Upper lobe of right lung (tissue), 1 donor: ENCODE measurements at places on chromosomes 6 and 20.

DNA sequence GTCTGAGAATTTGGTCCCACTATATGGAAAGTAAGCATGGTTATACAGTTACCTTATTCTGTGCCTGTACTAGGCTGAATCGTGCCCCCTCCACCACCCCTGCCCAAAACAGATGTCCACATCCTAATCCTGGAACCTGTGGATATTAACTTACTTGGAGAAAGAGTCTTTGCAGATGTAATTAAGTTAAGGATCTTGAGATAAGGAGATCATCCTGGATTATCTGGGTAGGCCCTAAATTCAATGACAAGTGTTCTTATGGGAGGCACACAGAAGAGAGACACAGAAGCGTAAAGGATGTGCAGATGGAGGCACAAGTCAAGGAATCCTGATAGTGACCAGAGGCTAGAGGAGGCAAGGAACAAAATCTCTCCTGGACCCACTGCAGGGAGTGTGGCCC is 116.7 kb upstream of the MAN1A1 start:
- H3K27me3 ChIP-seq, result no peaks in the 10 kb centered on the region
- no peak overlapping the region for H3K4me3 ChIP-seq
- DNase-seq, result no peak
- no peaks in the 10 kb centered on the region for H3K4me1 ChIP-seq

GRCh38 chr6:10518557-10519407 is 2.4 kb upstream of the GCNT2 start:
- H3K4me1 ChIP-seq, result peaks cover 6% of the 10 kb centered on the region
- H3K4me3 ChIP-seq, result no peak overlapping the region
- H3K27me3 ChIP-seq, result no peaks in the 10 kb centered on the region
- H3K36me3 ChIP-seq, result no peaks in the 10 kb centered on the region
- DNase-seq, result no peak

GRCh38 chr6:130981409-130981808 is 81.6 kb downstream of the EPB41L2 start:
- peaks cover 11% of the 10 kb centered on the region for H3K4me1 ChIP-seq
- no peaks in the 10 kb centered on the region for H3K27me3 ChIP-seq

- H3K27me3 ChIP-seq, result no peaks in the 10 kb centered on the region
- no peak overlapping the region for H3K4me3 ChIP-seq
These were observed 66.4 kb downstream of the UTRN start for GRCh38 chr6:144351379-144352127.

DNA sequence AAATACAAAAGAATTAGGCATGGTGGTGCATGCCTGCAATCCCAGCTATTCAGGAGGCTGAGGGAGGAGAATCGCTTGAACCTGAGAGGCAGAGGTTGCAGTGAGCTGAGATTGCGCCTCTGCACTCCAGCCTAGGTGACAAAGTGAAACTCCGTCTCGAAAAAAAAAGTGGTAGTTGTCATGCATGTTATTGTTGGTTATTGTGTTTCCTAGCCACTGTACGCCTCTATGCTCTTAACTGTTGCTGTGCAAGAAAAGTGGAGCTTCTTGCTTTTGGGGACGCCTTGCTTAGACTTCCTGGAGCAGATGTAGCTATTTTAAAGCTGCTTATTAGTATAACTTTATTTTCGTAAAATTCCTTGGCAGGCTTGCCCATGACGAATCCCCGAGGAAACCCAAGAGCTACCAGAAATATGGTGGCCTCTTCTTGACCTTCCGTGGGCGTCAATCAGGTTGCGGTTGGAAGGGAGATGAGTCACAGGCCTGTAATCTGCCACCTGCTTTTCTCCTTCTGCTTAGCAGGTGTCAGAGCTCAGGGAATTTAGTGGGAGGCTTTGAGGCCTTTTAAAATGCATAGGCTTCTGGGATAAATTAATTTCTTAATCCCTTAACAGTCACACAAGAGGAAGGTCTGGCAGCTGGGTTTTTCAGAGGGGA is 17.3 kb downstream of the GABRR2 start:
- H3K4me1 ChIP-seq, result peaks cover 15% of the 10 kb centered on the region
- no peak for DNase-seq

- no peaks in the 10 kb centered on the region for H3K36me3 ChIP-seq
- no peak overlapping the region for H3K4me3 ChIP-seq
- no peak overlapping the region for H3K27ac ChIP-seq
- no peaks in the 10 kb centered on the region for H3K27me3 ChIP-seq
- no peaks in the 10 kb centered on the region for H3K4me1 ChIP-seq
- no peak for DNase-seq
These were observed 174.3 kb downstream of the CDH4 start for GRCh38 chr20:61426352-61426751.

DNA sequence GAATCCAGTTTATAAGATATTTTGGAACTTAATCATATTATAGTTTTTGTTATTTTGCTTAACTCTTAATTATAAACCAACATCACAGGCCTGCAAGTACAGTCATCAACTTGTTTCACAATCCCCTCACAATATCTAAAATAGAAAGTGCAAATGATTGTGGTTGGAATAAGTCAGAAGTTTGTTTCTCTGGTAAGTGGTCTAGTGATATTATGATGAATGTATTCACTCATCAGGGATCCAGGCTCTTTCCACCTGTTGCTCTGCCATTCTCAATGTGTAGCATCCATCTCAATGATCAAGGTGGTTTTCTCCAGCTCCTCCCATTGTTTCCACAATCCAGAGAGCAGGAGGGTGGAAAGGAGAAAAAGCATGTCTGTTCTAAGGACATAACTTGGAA is 54.2 kb downstream of the OPN5 start:
- no peaks in the 10 kb centered on the region for H3K4me1 ChIP-seq
- no peaks in the 10 kb centered on the region for H3K27me3 ChIP-seq
- no peaks in the 10 kb centered on the region for H3K36me3 ChIP-seq
- H3K4me3 ChIP-seq, result no peak overlapping the region
- no peak overlapping the region for H3K27ac ChIP-seq
- DNase-seq, result no peak

DNA sequence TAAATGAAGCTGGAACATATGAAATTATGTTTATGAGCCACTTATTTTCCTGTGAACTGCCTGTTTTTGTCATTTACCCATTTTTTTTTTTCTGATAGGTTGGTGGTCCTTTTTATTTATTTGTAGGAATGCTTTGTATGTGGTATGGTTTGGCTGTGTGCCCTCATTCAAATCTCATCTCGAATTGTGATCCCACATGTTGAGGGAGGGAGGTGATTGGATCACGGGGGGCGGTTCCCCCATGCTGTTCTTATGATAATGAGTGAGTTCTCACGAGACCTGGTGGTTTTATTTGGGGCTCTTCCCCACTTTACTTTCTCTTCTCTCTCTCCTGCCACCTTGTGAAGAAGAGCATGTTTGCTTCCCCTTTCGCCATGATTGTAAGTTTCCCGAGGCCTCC is 77.3 kb downstream of the CDH26 start:
- no peak overlapping the region for H3K4me3 ChIP-seq
- H3K4me1 ChIP-seq, result peaks cover 7% of the 10 kb centered on the region
- H3K27me3 ChIP-seq, result no peaks in the 10 kb centered on the region
- H3K27ac ChIP-seq, result no peak overlapping the region
- DNase-seq, result no peak
- H3K36me3 ChIP-seq, result no peaks in the 10 kb centered on the region

GRCh38 chr6:114167583-114168576 is 174.9 kb downstream of the HS3ST5 start:
- H3K4me3 ChIP-seq, result no peak overlapping the region
- no peaks in the 10 kb centered on the region for H3K27me3 ChIP-seq
- H3K36me3 ChIP-seq, result no peaks in the 10 kb centered on the region
- DNase-seq, result no peak
- H3K27ac ChIP-seq, result no peak overlapping the region
- no peaks in the 10 kb centered on the region for H3K4me1 ChIP-seq

DNA sequence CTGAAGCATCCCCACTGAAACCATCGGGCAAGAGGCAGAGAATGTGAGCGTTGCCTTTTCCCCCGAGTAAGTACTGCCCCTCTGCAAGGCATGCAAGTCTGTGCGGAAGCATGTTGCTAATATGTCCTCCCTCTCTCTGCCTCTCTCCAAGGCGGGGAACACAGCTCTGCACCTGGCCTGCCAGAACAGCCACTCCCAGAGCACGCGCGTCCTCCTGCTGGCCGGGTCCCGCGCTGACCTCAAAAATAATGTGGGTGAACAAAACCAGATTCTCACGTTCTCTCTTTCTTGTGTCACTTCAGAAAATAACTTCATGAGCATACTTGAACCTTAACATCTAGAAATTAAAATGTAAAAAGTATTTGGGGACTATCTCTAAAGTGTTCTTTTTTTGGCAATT is 26.4 kb downstream of the LYRM2 start:
- H3K4me1 ChIP-seq, result no peaks in the 10 kb centered on the region
- no peak overlapping the region for H3K4me3 ChIP-seq
- no peak overlapping the region for H3K27ac ChIP-seq
- no peak for DNase-seq
- no peaks in the 10 kb centered on the region for H3K36me3 ChIP-seq

GRCh38 chr6:81818901-81819361 is 66.5 kb upstream of the TENT5A start:
- no peak for DNase-seq
- no peaks in the 10 kb centered on the region for H3K27me3 ChIP-seq
- no peaks in the 10 kb centered on the region for H3K36me3 ChIP-seq
- H3K27ac ChIP-seq, result no peak overlapping the region
- H3K4me1 ChIP-seq, result no peaks in the 10 kb centered on the region

DNA sequence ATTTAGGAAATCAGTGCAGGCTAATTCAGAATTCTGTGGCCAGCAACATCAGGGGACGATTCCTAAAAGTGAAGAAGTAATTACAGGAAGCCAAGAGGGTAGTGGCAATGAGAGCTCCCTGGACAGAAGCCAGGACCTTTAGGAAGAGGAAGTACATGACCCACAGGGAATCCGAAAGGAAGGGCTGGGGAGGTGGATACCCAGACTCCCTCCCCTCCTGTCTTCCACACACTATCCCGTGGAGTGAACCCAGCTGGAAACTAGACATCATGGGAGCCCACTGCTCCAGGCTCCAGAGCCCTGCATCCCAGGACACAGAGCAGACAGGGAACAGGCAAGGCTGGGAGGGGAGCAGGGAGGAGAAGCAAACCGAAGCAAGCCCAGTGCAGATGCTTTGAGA is 83.0 kb downstream of the SNX5 start:
- no peak for DNase-seq
- H3K36me3 ChIP-seq, result no peaks in the 10 kb centered on the region
- peaks cover 9% of the 10 kb centered on the region for H3K4me1 ChIP-seq
- H3K27ac ChIP-seq, result no peak overlapping the region

- no peaks in the 10 kb centered on the region for H3K27me3 ChIP-seq
- H3K4me3 ChIP-seq, result no peak overlapping the region
- peaks cover 31% of the 10 kb centered on the region for H3K4me1 ChIP-seq
- H3K36me3 ChIP-seq, result no peaks in the 10 kb centered on the region
These were observed 31.9 kb downstream of the ARID1B start for GRCh38 chr6:156809034-156809433.

- H3K36me3 ChIP-seq, result no peaks in the 10 kb centered on the region
- H3K4me1 ChIP-seq, result no peaks in the 10 kb centered on the region
- H3K4me3 ChIP-seq, result no peak overlapping the region
- H3K27ac ChIP-seq, result no peak overlapping the region
These were observed 62.8 kb downstream of the IRF4 start for GRCh38 chr6:454148-454991.

DNA sequence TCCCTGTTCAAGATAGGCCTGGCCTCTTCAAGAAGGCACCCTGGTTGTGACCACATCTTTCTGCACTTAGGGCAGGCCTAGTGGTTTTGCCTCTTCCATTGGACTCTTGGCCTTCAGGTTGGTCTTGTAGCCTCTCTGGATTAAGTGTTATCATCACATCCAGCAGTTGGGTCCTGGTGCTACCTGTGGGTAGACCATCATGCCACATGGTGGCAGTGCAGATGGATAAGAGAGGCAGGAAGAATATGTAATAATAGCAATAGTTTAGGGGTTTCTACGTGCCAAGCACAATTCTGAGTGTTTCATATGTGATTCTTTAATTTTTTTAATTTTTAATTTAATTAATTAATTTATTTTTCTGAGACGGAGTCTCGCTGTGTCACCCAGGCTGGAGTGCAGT is 28.5 kb upstream of the SNRPB2 start:
- no peak for DNase-seq
- H3K27me3 ChIP-seq, result no peaks in the 10 kb centered on the region
- no peak overlapping the region for H3K4me3 ChIP-seq
- no peaks in the 10 kb centered on the region for H3K36me3 ChIP-seq
- no peaks in the 10 kb centered on the region for H3K4me1 ChIP-seq

GRCh38 chr6:28215425-28215824 is 9.7 kb upstream of the ZSCAN9 start:
- H3K4me1 ChIP-seq, result peaks cover 6% of the 10 kb centered on the region
- H3K4me3 ChIP-seq, result no peak overlapping the region
- no peak overlapping the region for H3K27ac ChIP-seq
- no peaks in the 10 kb centered on the region for H3K36me3 ChIP-seq

GRCh38 chr6:140663772-140664171 is 1289.3 kb upstream of the CITED2 start:
- no peaks in the 10 kb centered on the region for H3K27me3 ChIP-seq

DNA sequence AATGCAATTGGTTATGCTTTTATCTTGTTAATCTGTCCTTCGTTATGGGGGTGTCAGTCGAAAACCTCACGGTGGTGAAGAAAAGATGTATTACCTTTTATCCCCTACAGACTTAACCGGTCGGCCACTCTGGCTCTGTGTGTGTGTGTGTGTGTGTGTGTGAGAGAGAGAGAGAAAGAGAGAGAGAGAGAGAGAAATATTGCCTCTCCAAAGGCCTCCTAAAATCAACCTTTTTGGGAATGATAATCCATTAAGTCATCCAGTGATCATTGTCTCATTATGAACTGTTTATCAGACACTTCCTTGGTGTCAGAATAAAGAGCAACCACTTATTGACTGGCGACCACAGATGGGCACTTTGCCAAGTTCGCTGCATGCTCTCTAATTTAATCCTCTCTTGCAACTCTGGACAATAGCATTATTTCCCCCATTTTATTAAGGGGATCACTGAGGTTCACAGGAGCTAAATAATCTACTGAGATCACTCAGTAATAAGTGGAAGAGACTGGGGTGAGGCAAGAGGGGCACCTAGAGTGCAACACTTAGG is 30.7 kb downstream of the SLC35D3 start:
- no peaks in the 10 kb centered on the region for H3K27me3 ChIP-seq
- no peaks in the 10 kb centered on the region for H3K4me1 ChIP-seq
- no peaks in the 10 kb centered on the region for H3K36me3 ChIP-seq
- H3K27ac ChIP-seq, result no peak overlapping the region
- H3K4me3 ChIP-seq, result no peak overlapping the region

DNA sequence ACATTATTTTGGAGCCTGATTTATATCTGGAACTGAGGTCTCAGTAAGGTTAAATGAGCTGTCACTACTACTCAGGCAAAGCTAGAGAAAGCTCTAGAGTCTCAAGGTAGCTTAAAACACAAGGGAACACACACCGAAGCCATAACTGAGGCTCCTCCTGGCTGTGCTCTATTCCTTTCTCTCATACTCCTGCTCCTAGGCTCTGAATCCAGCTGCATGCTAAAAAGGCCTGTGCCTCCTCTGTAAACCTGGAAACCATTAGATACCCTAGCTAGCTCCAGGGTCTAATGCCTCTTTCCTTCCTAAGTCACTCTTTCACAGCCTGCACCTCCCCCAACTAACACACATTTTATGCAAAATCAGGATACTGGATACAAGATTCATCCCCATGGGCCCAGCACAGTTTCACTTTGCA is 17.1 kb downstream of the RIPOR2 start:
- no peaks in the 10 kb centered on the region for H3K4me1 ChIP-seq
- no peaks in the 10 kb centered on the region for H3K27me3 ChIP-seq
- no peak overlapping the region for H3K27ac ChIP-seq
- no peaks in the 10 kb centered on the region for H3K36me3 ChIP-seq
- DNase-seq, result no peak
